K562 (cell line): ENCODE measurements at places on chromosomes 3 and 15.

- no peak for DNase-seq
Measured at GRCh38 chr3:32764481-32764880, 53.3 kb upstream of the TRIM71 start.

DNA sequence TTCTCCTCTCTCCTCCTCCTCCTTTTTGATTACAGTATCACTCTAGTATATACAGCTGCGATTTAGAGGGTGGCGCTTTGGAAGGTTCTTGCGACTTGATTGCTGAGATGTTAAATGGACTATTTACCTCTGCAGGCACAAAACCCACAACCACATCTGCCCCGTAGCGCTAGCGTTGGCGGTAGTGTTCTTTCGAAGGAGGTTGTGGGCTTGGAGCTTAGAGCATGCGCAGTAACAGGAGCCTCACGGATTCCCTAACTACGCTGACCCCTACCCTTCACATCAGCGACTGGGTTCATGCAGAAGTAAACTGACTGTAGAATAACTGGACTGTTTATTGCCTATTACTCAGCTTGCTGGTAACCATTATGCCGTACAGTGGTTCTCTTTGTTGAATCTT lies 58.0 kb downstream of the CGGBP1 start:
- no peak for DNase-seq

GRCh38 chr3:141485641-141486495 lies 959 bp upstream of the RASA2 start:
- DNase-seq = peak; percentile 17

- no peak for DNase-seq
Measured at GRCh38 chr15:99424978-99425656, 140.7 kb upstream of the MEF2A start.

GRCh38 chr3:150412561-150413231 lies 4.6 kb downstream of the TSC22D2 start:
- no peak for DNase-seq

- no peak for DNase-seq
Measured at GRCh38 chr3:183826448-183827250, 1.3 kb upstream of the MAP6D1 start.
